ENCODE measurements at places on chromosomes 5 and 9. TPM values are rescaled to one million over a fixed set of nuclear protein-coding genes. Genes with fewer than 3 reads are reported as not detected.

The NUTM2G gene
- total RNA-seq, result not detected

The SLCO6A1 gene
- not detected for total RNA-seq

The PCA3 gene
- not detected for total RNA-seq

DNA sequence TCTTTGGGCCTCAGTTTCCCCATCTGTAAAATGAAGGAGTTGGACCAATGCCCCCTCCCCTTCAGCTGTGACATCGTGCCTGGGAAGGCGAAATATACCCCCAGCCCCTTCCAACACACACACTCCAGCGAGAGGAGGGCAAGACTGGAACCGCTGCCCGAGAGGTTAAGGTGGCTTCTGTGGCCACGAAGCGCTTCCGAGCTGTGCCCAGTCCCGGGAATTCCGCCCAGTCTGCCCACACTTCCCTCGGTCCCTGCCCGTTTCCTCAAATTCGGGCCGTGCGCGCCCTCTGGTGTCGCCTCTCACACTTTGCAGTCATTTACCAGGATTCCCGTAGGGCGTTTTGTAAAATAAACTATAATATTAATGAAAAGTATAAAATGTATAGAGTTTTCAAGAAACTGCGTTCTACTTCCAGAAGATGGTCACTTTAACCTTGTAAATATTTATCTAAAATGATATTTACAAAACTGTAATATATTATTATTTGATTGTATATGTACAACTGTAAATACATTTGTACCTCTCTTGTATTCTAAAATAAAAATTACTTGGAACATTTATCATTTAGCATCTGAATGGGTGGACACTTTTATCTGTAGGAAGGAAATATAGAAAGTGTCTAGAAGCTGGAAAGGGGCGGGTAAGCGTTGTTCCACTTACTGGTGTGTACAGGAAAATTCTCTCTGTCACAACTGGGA lies 11.0 kb upstream of the EXOSC2 start:
- H3K36me3 ChIP-seq, result no peaks in the 10 kb centered on the region
- no peaks in the 10 kb centered on the region for H3K27me3 ChIP-seq
- no peak overlapping the region for H3K27ac ChIP-seq
- peaks cover 12% of the 10 kb centered on the region for H3K4me1 ChIP-seq

The GBGT1 gene
- 52.7 TPM for total RNA-seq

The PCDHGA11 gene
- total RNA-seq, result 1.5 TPM

DNA sequence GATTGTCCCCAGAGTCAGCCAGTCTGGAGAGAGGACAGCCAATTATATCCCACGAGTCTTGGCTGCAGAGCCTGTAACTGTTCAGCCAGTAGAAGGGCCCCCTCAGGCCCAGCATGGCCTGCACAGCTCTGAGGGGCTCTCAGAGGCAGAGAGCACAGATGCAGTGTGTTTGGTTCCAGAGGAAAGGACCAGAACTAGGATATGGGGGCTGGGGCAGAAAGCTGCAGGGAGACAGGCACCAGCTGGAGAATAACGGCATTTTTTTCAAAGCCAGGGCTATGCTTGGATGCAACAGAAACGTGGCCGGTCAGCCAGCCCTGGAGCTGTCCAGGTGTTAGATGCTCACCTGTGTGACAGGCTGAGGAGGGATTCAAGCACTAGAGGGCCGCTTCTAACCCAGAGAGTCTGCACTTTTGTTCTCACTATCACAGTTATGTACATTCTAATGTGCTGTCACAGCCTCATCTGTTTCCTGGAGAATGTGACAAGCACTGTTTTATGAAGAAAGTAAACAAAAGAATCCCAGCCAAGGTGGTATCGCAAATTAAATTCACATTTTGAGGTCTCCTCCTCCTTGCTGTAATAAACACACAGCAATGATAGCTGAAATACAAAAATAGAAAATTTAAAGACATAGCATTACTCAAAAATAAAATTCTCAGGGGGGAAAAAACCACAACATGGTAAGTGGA lies 96.5 kb downstream of the GABBR2 start:
- no peak for DNase-seq
- H3K27me3 ChIP-seq, result no peaks in the 10 kb centered on the region
- H3K4me3 ChIP-seq, result no peak overlapping the region
- H3K4me1 ChIP-seq, result no peaks in the 10 kb centered on the region

DNA sequence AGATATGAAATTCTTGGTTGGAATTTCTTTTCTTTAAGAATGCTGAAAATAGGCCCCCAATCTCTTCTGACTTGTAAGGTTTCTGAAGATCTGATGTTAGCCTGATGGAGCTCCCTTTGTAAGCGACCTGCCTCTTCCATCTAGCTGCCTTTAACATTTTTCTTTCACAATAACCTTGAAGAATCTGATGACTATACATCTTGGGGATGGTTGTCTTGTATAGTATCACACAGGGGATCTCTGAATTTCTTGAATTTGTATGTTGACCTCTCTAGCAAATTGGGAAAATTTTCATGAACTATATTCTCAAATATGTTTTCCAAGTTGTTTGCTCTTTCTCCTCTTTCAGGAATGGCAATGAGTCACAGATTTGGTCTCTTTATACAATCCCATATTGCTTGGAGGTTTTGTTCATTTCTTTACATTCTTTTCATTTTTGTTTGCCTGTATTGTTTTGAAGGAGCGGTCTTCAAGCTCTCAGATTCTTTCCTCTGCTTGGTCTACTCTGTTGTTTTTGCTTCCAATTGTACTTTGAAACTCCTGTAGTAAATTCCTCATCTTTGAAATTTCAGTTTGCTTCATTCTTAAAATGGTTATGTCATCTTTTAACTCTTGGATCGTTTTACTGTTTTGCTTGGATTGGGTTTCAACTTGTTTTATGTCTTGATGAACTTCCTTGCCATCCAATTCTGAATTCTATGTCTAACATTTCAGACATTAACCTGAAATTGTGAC lies 245.2 kb upstream of the TARS1 start:
- no peaks in the 10 kb centered on the region for H3K4me1 ChIP-seq
- no peaks in the 10 kb centered on the region for H3K36me3 ChIP-seq
- no peak for DNase-seq
- H3K27me3 ChIP-seq, result no peaks in the 10 kb centered on the region
- no peak overlapping the region for H3K27ac ChIP-seq
- no peak overlapping the region for H3K4me3 ChIP-seq

DNA sequence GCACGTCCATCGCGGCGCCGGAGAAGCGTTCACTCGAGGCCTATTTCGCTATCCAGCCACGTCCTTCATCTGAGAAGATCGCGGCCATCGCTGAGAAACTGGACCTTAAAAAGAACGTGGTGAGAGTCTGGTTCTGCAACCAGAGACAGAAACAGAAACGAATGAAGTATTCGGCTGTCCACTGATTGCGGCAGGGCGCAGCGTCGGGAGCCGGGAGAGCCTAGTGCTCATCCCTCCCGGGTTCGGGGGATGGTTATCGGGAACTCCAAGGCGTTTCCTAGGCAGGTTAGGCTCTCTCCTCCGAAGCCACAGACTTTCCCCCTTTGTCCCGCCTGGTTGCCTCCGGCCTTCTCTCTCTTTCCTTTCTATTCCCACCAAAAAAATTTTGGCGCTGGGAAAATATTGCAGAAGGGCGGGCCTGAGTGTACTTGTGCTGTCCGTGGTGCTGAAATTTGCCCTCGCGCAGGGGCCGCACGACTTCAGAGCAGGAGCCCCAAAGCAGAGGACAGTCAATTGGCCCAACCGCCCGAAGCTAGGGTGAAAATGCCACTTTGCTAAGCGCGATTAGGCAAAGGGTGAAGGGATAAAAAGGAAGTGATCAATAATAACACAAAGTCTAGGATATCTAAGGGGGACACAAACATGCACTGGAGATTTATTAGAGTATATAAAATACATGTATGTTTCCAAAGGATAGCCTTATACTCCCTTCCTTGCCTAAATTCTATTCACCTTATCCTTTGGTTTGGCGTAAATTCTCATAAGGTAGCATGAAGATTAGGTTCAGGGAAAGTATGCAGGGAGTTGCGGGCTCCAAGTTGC lies 1.8 kb downstream of the POU4F3 start:
- peaks cover 17% of the 10 kb centered on the region for H3K4me1 ChIP-seq
- H3K36me3 ChIP-seq, result no peaks in the 10 kb centered on the region
- no peak overlapping the region for H3K27ac ChIP-seq

- no peaks in the 10 kb centered on the region for H3K27me3 ChIP-seq
- peaks cover 18% of the 10 kb centered on the region for H3K36me3 ChIP-seq
- H3K27ac ChIP-seq, result no peak overlapping the region
- no peak for DNase-seq
- no peaks in the 10 kb centered on the region for H3K4me1 ChIP-seq
These were observed 52.1 kb downstream of the AQP7 start for GRCh38 chr9:33350310-33350709.

The TERT gene
- total RNA-seq, result 0.39 TPM

- no peak for DNase-seq
- H3K36me3 ChIP-seq, result peaks cover 72% of the 10 kb centered on the region
- H3K27me3 ChIP-seq, result no peaks in the 10 kb centered on the region
- peaks cover 15% of the 10 kb centered on the region for H3K4me1 ChIP-seq
- no peak overlapping the region for H3K27ac ChIP-seq
- H3K4me3 ChIP-seq, result no peak overlapping the region
These were observed 46.8 kb downstream of the MTMR12 start for GRCh38 chr5:32265902-32266301.

DNA sequence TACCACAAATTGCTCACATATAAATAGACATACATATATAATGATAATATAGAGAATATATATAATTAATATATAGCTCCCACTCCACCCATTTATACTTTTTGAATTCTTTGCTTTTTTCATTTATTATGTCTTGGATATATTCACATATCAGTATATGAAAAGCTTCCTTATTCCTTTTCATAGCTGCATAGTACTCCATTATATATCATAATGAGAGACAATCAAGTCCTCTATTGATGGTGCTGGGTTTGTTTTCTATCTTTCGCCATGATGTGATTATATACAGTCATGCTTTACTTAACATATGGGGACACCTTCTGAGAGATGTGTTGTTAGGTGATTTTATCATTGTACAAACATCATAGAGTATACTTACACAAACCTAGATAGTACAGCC lies 51.6 kb upstream of the ELL2 start:
- H3K4me1 ChIP-seq, result no peaks in the 10 kb centered on the region
- H3K36me3 ChIP-seq, result no peaks in the 10 kb centered on the region
- H3K4me3 ChIP-seq, result no peak overlapping the region
- no peak overlapping the region for H3K27ac ChIP-seq
- no peaks in the 10 kb centered on the region for H3K27me3 ChIP-seq
- no peak for DNase-seq

DNA sequence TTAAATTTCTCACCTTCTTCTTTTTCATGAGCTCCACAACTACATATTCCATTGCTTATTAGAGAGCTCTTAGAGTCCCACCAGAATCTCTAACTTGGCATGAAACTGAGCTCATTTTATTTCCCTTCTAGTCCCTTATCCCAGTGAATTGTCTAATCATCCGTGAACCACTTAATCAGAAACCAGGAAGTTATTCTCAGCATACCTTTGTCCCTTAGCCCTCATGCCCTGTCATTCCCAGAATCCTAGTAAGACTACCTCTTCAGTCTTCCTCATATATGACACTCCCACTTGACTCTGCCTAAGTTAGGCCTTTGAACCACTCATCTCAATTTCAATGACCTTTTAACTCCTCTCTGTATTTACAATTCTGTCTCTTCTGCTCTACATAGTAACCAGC lies 93.0 kb upstream of the PAPPA start:
- no peaks in the 10 kb centered on the region for H3K4me1 ChIP-seq
- H3K36me3 ChIP-seq, result no peaks in the 10 kb centered on the region
- no peak overlapping the region for H3K27ac ChIP-seq
- no peak for DNase-seq
- no peaks in the 10 kb centered on the region for H3K27me3 ChIP-seq

DNA sequence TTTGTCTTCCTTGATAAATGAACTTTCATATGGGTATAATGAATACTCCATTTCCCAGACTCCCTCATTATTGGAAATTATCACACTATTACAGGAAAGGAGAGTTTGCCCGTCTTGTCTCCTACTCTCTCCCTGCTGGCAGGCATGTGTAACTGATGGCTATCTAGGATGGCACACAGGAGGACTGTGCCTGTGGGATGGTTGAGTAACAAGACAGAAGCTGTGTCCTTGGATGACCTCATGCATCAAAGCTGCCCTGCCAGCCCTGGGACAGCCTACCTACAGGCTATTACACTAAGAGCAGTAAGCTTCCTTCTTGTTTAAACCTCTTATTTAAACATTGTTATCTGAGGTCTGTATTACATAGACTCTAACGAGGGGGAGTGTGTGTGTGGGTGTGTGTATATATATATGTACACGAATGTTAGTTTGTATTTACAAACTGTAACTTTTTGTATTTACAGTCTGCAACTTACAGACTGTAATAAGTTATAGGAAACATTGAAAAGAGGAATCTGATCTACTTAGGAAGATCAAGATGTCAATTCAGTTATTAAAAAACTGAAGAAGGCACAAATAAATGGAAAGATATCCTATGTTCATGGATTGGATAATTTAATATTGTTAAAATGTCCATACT lies 247.6 kb upstream of the ACO1 start:
- H3K27me3 ChIP-seq, result no peaks in the 10 kb centered on the region
- H3K27ac ChIP-seq, result no peak overlapping the region
- H3K4me1 ChIP-seq, result no peaks in the 10 kb centered on the region
- H3K36me3 ChIP-seq, result no peaks in the 10 kb centered on the region
- no peak for DNase-seq
- no peak overlapping the region for H3K4me3 ChIP-seq

GRCh38 chr9:133818444-133818843 lies 80.3 kb upstream of the SARDH start:
- H3K4me3 ChIP-seq, result no peak overlapping the region
- peaks cover 70% of the 10 kb centered on the region for H3K4me1 ChIP-seq
- H3K27ac ChIP-seq, result no peak overlapping the region
- DNase-seq, result no peak
- H3K36me3 ChIP-seq, result peaks cover 40% of the 10 kb centered on the region
- no peaks in the 10 kb centered on the region for H3K27me3 ChIP-seq

DNA sequence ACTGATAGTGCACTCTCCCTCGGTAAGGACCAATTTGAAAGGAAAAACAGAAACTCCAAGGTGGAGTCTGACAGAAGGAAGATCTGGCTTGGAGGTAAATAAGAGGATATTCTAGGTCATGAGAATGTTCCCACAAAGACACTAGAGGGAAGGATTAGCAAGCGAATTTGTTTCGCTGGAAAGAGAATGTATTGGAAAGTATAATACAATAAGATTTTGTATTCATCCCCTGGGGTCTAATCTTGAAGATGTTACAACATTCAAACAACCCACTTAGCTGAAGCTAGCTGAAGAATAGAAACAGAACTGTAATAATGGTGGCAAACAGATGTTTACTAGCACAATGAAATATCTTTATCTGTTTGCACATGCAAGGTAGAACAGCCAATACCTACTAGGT lies 158.7 kb downstream of the GNAQ start:
- no peaks in the 10 kb centered on the region for H3K36me3 ChIP-seq
- DNase-seq, result no peak

GRCh38 chr9:95120781-95121370 lies 196.6 kb downstream of the FANCC start:
- no peak overlapping the region for H3K4me3 ChIP-seq
- H3K4me1 ChIP-seq, result no peaks in the 10 kb centered on the region
- no peak overlapping the region for H3K27ac ChIP-seq
- H3K36me3 ChIP-seq, result no peaks in the 10 kb centered on the region
- no peaks in the 10 kb centered on the region for H3K27me3 ChIP-seq

The IFNA17 gene
- total RNA-seq, result not detected

- H3K27ac ChIP-seq, result no peak overlapping the region
- H3K4me3 ChIP-seq, result no peak overlapping the region
These were observed 55.0 kb downstream of the PAPPA start for GRCh38 chr9:116208417-116209232.

All from B cell (primary cell).